ENCODE measurements at places on chromosomes 5 and 9.

DNA sequence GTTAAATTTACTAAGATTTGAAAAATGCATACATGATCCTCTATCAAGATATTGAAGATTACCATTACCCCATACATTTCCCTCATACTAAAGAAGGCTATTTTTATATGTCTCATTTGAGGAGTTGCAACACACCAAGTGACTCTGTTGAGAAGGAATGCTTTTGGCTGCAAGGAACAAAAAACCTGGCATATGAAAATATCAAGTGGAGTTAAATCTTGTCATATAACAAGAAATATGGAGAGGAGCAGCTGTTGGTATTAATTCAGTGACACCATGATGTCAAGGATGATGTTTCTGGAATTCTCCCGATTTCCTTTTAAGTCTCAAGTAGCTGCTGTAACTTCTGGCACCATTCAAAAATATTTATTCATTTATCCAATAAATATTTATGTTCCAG is 193.8 kb downstream of the CSNK1G3 start:
- no peak for DNase-seq

- DNase-seq: no peak
Observed at GRCh38 chr5:161432798-161433197, 113.7 kb downstream of the GABRB2 start.

GRCh38 chr9:127873886-127874285 is 3.6 kb downstream of the AK1 start:
- DNase-seq: no peak

DNA sequence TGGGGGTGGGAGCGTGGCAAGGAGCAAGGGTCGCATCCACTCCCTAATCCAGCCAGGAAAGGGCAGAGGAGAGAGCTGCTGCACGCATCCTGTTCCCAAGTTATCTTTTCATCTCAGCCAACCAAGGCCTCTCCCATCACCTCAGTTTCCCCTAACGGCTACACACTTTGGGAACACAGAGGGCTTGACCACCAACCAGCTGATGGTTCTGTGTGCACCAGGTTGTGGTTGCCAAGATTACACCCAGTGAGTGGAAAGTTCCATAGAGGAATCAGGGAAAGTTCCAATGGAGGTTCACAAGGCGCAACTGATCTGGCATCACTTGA is 53.9 kb downstream of the ADAM19 start:
- no peak for DNase-seq

DNA sequence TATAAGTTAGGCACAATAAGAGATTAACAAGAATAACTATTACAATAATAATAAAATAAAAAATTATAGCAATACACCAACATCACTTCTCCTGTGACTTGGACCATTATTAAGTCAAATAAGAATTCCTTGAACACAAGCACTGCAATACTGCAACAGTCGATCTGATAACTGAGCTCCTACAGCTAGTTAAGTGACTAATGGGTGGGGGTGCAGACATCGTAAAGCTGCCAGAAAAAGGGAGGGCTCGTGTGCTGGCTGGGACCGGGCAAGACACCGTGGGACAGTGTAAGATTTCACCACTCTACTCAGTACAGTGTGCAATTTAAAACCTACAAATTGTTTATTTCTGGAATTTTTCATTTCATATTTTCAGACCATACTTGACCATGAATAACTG is 78.8 kb downstream of the SNX24 start:
- DNase-seq: no peak

DNA sequence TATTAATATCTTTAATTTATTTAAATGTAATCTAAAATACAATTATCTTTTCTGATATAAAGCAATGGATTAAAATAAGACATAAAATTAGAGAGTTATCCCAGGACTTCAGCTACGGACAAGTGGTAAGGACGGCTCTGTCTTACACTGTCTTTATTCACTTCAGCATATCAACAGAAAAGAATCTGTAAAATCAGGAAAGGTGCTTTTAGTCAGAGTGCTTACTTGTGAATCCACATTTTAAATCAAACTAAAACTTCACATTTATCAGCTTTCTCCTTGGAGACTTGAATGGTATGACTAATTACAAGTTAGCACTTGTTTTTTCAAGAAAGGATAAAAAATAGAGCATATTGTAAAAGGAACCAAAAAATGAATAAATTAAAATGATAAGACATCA is 39.3 kb downstream of the ST8SIA4 start:
- no peak for DNase-seq

DNA sequence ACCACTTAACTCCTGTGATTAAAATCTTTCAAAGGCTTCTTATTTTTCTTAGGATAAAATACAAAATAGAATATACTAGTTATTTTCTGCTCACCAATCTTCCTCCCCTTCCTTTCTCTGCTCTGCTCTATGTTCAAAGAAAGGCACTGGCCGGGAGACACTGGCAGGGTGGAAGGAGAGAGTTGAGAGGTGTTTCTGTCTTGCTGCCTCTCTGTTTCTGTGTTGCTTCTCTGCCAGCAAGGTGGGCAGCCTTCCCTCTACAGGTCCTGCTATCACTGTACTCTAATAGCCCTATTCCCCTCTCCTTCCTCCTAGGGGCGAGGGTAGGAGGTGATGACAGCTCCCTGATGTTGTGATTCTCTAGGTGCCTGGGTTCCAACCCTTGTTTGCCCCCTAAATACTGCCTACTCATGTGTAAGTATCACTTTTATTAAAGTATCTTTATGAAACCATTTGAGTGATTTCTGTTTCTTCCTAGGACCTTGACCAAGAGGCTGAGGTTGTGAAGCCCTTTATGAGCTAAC is 515.1 kb downstream of the TLE4 start:
- DNase-seq: no peak
